ENCODE measurements at places on chromosomes 1 and 21.
A peak's percentile ranks its signal among the peaks of the same experiment; 100 is the strongest.

- no peak for DNase-seq
These were observed 34.4 kb downstream of the HHAT start for GRCh38 chr1:210363119-210363518.

DNA sequence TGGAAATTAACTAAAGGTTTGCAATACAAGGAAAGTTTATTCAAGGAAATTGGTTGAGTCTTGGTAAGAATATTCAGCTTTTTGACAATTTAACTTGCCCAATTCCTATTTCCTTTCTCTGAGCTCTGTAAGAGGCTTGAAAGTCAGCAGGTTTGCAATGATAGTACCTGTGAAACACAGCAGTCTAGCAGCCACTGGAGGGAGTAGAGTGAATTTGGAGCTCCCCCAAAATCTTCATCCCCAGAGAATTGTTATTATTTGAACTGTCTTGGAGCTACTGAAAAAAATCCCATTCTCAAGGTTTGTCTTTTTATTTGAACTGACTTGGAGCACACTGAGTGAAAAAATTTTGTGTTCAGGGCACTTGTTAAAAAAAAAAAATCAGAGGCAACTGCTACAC, 654.2 kb upstream of the PKN2 start:
- no peak for DNase-seq

GRCh38 chr1:111691886-111692285, 47.3 kb downstream of the INKA2 start:
- no peak for DNase-seq

DNA sequence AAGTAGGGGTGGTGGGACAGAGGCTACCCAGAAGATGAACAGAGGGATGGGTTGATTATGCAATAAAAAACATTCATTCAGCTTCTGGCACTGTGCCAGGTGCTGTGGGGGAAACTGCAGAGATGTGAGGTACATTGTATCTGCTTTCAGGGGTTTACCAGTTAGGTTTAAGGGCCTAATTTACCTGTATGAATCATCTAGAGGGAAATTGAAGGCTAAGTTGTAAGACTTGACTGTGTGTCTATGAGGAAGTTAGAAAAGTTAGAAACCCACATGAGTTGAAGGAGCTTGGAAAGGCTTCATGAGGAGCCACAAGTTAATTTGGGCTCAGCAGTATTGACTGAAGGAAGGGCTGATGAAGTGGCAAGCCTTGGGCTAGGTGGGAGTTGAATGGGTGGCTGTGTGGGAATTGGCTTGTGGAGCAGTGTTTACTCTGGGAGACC, 36.7 kb upstream of the APOBEC4 start:
- DNase-seq = no peak

DNA sequence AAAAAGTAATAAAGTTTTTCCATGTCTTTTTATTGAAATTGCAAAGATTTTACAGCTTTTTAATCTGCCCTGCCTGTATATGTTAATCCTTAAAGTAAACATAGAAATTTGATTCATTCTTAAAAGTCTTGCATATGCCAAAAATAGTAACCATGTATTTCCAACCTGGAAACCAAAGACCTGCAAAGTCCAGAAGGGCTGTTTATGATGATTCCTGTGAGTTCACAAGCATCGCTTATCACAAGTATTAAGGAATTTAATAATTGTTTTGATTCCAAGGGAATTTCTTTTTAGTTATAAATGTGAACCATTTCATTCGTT, 199.1 kb downstream of the PTPRC start:
- no peak for DNase-seq

DNA sequence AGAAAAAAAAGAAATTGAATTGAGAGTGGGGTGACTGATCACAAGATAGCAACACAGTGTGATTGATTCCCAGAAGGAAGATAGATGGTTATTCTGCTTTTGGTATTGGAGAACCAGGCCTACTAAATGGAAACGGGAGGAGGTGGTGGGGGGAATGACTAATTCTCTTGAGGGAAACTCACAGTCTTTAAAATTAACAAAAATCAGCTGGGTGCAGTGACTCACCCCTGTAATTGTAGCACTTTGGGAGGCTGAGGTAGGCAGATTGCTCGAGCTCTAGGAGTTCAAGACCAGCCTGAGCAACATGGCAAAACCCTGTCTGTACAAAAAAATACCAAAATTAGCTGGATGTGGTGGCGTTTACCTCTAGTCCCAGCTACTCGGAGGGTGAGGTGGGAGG, 134.6 kb upstream of the PDE4B start:
- no peak for DNase-seq

DNA sequence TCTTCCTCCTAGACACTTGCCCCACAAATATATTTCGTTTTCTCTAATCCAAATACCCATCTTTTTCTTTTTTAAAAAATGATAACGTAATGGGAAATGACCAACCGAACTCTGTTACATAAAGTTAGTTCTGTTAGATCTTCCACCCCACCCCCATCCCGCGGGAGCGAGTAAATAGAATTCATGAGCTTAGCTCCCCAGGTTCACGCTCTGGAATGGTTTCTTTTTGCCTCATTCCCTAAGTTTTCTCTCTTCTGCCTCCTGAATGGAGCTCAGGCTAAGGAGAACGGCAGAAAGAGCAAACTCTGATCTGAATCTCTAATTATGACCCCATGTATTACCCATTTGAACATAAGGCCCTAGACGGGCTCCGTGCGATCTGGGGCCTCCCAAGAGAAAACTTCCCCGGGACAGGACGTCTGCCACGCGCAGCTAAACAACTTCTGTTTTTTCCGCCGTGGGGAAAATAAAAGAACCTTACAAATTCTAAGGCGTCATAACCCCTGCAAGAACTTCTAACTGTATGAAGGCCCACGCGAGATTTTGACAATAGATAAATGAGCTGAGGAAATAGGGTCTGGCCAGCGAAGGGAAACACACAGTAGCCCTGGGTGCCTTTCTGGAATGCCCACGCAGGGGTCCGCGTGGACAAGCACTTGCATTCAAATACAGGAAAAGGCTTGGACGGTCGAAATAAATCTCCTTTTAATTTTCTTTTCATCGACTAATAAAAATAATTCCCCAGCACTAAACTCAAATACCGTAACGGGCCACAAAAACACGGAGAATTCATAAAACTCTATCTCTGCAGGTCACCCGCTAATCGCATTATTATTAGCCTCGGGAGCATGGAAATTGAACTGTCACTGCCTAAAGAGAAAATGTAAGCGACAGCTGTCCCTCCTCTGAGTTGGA, 2.2 kb downstream of the TBX15 start:
- DNase-seq = no peak

GRCh38 chr1:234542211-234542850, 63.4 kb upstream of the TARBP1 start:
- no peak for DNase-seq

DNA sequence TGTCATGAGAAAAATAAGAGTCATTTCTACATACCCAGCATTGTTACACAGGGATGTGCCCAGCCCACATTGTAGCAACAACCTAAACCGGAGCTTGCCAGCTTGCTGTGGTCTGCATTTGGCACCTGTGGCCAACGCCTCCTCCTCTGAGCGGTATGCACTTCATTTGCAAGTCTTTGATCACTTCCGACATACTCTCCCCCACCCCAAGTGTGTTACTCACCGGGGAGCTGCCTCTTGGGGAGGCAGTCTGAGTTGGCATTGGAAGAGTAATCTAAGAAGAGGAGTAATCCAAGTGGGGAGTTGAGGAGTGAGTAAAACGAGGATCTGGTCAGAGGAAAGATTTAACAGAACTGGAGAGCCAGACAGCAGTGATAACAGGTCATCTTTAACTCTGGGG, 3.8 kb downstream of the BCL9 start:
- DNase-seq = no peak

GRCh38 chr1:8780405-8780804, 37.0 kb downstream of the RERE start:
- no peak for DNase-seq

DNA sequence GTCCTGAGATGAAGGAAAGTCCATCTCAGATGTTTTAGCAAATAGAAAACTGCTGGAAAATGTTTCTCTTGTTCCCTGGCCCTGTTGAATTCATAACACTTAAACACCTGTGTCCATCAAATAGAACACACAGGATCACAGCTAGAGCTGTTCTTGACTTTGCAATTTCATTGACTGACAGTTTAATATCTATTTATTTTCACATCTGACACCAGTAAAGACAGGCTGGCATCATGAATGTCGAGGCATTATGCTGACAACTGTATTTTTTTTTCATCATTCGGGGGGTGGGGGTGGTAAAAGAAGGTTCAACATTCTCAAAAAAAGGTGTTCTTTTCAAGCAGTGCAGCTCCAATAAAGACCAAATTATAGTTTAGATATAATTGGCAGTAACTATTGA, 591.2 kb upstream of the PTBP2 start:
- DNase-seq = no peak

- no peak for DNase-seq
These were observed 36.5 kb downstream of the SMYD3 start for GRCh38 chr1:246470585-246470984.

DNA sequence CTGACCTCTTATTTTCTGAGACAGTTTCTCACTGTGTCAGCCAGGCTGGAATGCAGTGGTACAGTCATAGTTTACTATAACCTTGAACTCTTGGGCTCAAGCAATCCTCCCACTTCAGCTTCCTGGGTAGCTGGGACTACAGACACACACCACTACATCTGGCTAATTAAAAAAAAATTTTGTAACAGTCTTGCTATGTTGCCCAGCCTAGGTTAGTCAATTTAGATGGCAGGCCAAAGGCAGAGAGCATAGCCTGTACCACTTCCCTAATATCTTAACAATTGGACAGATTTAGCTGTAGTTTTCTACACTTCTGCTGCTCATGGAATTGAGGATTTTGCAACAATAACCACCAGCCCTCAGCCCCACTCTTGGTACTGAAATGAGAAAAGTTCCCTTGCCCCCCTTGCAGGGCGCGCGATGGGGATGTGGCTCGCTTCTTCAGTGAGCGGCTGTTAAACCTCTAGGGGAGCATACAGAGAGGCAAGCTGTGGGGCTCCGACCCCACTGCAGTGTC, 34.9 kb upstream of the PTGFRN start:
- DNase-seq = no peak

- DNase-seq = no peak
These were observed 172.4 kb downstream of the NFIA start for GRCh38 chr1:61254634-61255357.

- DNase-seq = no peak
These were observed 691.4 kb upstream of the NCAM2 start for GRCh38 chr21:20306836-20307235.

DNA sequence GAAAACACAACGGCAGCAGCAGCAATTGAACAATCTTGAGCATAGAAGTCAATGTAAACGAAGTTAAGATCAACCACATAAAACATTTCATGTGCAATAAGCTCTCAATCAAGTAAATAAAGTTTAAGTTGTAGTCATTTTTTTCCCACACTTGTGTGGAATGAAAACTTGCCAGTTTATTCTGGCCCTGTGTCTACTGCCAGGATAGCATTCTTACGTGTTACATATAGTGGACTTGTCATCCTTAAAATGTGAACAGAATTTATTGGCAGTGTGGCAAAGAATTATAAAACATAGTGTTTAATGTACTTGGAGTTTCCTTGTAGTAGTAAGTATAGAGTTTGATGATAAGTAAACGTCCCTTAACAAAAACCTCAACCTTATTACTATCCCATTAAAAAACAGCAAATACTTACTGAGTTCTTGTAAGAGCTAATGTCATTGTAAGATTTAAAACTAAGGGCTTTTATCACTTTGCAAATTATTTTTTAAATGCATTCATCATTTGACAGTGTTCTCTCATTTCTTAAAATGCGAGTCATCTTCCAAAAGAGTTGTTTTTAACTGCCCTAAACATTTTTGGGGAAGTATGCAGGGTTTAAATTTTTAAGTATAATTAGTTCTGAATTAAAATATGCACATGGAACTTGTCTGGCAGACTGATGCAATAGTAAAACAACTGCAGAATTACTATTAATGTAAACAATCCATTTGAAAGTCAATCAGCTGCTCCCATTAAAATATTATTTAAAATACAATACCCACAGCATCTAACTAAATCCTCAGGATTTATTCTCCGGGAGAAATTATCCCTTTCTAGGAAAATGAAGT, 7.9 kb downstream of the COX20 start:
- DNase-seq = no peak

DNA sequence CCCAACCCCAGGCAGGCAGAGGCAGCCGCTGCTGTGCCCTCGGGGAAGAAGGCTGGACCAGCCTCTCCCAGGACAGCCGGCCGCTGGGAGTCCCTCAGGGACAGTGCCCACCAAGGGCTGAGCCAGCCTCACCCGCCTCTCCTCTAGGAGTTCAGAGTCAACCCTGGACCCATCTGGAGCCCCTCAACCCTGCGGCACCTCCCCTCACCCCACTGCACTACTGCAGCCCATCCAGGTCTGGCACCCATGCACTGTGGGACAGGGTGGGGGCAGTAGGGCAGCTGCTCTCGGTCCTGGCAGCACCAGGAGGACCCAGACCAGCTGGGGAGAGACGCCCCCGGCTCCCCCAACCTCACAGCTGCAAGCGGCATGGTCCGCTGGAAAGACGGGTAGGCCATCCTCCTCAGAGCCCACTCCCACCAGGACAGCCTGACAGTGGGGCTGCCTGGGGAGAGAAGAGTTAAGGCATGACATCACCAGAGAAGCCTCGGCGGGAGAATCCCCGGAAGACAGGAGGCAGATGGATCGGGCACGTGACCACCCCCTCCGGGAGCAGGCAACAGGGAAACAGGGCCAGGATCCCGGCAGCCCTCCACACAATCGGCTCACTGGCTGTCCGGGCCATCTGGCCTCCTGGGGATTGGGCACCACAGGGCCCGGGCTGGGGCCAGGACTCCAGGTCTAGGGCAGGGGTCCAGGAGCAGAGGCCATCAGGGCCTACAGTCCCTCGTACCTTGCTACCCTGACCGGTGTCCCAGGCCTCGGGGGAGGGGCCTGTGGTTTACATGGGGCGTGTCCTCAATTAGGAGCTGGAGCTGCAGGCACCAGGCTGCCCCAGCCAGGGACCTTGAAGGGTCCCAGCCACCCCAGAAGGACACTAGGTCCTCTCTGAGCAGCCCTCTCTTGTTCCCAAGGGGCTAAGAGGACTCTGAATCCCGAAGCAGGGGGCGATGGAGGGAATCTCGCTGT, 3.1 kb downstream of the ACAP3 start:
- DNase-seq = peak; percentile 94

DNA sequence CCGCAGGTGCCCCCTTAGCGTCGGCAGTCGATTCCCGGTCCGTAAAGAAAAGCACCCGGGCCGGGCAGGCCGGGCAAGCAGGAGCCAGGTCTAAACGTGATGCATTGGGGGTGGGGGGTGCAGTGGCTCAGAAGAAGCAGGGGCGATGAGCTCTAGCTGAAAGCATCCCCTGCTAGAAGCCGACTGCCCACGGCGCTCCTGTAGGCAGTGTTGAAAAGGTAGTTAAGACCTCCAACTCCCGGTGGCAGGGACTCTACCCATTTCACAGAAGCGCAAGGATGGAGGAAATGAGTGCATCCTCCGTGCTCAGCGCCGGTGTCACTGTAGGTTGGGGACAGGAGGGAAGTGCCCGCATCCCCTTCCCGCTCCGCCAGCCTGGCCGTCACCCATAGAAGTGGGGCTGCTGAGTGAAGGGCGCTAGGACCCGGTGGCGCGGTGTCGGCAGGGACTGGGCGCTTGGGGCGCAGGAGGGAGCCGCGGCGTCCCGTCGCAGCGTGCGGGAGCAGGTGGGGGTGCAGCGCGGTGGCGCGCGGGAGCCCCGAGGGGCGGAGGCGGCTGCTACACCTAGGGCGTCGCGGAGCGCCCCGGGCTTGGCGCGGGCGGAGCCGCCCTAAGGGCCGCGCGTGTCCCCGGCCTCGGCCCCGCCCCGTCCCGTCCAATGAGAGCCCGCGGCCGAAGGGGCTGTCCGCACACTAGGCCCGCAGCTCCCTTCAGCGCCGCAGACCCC, at the start of gene WNT2B:
Gene WNT2B, plus strand, starts transcription at position 688 of the 727 bp plus-strand sequence. CDS start 298 bp downstream, outside the sequence.
- DNase-seq = peak; percentile 55

Data from glutamatergic neuron (in vitro differentiated cells).